HEK293T (cell line): ENCODE measurements at places on chromosomes 7 and 10.

- DNase-seq: no peak
These were observed 196.7 kb downstream of the SEMA3E start for GRCh38 chr7:83452256-83452655.

DNA sequence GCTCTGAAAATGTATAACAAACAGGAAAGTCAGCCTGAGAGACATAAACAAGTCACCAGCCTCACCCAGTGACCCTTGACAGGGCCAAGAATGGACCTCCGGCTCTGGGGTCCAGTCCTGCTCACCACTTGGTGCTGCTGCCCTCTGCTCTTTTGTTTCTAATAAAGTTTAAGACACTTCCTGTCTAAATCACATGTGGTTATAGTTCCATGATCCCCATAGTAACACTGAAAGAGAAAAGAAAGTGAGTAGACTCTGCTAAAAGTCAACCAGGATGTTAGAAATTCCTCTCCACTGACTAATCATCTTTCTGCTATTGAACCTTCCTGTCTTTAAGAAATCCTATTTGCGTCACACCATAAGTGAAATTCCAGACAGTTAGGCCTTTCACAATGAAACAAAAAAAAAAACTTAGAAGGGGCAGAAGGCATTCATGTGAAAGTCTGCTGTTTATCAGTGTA, 179.2 kb upstream of the BET1 start:
- DNase-seq: no peak

DNA sequence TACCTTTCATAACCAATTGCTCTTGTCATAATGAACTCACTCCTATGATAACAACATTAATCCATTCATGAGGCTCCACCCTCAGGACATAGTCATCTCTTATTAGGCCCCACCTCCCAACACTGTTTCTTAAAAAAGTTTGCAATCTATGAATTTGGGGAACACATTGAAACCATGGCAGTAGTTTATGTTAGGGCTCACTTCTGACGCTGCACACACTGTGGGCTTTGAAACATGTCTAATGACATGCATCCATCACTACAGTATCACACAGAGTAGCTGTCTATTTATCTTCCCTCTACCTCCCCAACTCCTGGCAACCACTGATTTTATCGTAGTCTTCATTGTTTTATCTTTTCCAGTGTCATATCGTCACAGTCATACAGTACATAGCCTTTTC, 299.8 kb downstream of the GLRX3 start:
- DNase-seq: no peak

GRCh38 chr7:7352845-7353244, 170.5 kb downstream of the C1GALT1 start:
- DNase-seq: no peak

GRCh38 chr7:83011954-83012353, 150.7 kb downstream of the PCLO start:
- DNase-seq: no peak

DNA sequence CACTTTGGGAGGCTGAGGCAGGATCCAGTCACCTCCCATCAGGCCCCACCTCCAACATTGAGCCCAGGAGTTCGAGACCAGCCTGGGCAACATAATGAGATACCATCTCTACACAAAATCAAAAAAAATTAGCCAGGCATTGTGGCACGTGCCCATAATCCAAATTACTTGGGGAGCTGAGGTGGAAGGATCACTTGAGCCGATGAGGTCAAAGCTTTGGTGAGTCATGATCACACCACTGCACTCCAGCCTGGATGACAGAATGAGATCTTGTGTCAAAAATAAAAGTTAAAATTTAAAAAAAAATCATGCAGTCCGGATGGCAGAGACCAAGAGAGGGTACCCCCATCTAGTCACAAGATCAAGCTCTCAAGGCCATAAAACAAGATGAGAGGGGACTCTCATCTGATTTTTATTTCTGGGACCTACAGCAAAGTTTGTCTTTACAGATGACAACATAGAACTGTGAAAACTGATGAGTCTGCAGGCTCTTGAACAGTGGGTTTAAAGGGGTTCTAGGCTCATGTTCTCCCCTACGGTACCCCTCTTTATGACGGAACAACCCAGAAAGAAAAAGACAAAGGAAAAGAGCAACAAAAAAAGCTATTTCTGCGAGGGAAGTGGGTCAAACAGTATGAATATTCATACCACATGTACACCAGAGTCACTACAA, 28.9 kb upstream of the CREB3L2 start:
- no peak for DNase-seq
